GM23248 (cell line): ENCODE measurements at places on chromosomes 7 and 10. TPM values are rescaled to one million over a fixed set of nuclear protein-coding genes. Genes with fewer than 3 reads are reported as not detected.

Gene BLNK
- not detected in 2 replicates for polyA plus RNA-seq

Gene CCDC3
- polyA plus RNA-seq, result not detected in 2 replicates

DNA sequence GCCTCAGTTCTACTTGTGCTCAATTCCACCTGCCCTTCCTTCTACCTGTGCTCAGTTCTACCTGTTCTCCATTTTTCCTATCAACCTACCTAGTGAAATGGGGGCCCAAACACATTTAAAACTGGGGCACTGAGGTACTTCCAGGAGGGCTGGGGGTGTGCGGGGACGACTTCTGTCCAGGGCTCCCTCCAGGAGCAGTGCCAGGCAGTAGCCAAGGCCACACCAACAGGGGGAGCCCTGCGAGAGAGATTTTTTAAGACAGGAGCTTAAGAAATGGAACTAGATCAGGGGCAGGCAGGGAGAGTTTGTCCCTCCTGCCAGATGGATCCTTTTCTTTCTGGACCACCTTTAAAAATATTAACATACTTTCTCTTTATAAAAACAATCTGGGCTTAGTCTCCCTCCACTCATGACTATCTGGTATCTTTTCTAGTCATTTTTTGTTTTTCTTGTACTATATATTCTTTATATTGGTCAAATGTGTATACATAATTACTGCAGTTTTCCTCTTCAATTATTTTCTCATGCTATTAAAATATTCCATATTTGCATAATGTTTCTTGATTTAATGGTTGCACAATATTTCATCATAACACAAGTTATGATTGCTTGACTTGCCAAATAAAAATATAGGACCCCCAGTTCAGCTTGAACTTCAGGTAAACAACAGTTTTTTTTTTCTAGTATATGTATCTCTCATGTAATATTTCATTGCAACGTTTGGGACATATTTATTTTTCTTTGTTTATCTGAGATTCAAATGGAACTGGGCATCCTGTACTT lies 47.3 kb upstream of the INSYN2A start:
- no peak overlapping the region for H3K27ac ChIP-seq
- no peaks in the 10 kb centered on the region for H3K4me1 ChIP-seq
- H3K27me3 ChIP-seq, result no peaks in the 10 kb centered on the region

GRCh38 chr7:135905858-135906257 lies 71.3 kb downstream of the MTPN start:
- no peaks in the 10 kb centered on the region for H3K27me3 ChIP-seq
- no peak overlapping the region for H3K4me3 ChIP-seq
- H3K27ac ChIP-seq, result no peak overlapping the region
- DNase-seq, result no peak

Gene TLX1
- polyA plus RNA-seq, result not detected in 2 replicates

DNA sequence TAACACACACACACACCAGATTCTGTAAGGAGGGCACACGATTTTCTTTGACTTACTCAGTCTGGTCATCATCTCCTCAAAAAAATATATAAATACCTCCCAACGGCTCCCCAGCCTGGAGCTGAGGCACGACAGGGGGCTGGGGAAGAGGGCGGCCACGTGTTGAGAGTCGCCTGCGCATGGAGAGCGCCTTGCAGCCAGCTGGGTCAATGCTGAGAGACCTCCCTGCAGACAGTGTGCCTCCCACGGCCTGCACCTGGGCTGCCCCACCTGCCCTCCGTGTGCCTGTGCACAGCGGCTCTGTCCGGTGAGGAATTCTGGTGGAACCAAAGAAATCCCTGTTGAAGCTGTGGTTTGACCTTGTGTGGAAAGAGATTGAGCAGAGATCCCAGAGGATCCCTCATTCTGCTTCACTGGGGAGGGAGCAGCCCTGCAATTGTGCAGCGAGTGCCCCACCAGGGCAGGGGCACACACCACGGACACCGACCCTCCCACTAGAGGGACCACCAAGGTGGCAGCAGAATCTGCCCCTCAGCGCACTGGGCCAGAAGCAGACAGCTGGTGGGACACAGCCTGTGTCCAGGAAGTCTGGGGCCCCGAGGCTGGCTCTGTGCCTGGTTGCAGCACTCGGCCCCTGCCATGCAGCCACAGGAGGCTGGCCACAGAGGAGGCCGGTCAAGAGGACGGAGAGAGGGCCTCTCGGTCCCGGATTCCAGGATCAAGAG lies 150.5 kb upstream of the PPP2R2D start:
- H3K4me1 ChIP-seq, result no peaks in the 10 kb centered on the region
- H3K4me3 ChIP-seq, result no peak overlapping the region
- H3K36me3 ChIP-seq, result no peaks in the 10 kb centered on the region
- no peak overlapping the region for H3K27ac ChIP-seq
- no peak for DNase-seq
- H3K27me3 ChIP-seq, result no peaks in the 10 kb centered on the region

DNA sequence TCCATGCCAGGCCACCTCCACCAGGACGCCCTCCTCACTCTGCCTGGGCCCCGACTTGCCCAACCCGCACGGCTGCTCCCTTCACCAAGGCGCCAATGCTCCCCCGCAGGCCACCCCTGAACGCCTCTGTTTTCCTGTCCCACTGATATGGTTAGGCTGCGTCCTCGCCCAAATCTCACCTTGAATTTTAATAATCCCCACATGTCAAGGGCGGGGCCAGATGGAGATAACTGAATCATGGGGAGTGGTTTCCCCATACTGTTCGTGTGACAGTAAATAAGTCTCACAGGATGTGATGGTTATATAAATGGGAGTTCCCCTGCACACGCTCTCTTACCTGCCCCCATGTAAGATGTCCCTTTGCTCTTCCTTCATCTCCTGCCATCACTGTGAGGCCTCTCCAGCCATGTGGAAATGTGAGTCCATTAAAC lies 29.8 kb downstream of the RSU1 start:
- no peaks in the 10 kb centered on the region; the same call in 1 of the 2 replicates for H3K36me3 ChIP-seq
- no peaks in the 10 kb centered on the region for H3K27me3 ChIP-seq
- no peak overlapping the region for H3K27ac ChIP-seq
- H3K4me1 ChIP-seq, result no peaks in the 10 kb centered on the region
- no peak overlapping the region for H3K4me3 ChIP-seq

DNA sequence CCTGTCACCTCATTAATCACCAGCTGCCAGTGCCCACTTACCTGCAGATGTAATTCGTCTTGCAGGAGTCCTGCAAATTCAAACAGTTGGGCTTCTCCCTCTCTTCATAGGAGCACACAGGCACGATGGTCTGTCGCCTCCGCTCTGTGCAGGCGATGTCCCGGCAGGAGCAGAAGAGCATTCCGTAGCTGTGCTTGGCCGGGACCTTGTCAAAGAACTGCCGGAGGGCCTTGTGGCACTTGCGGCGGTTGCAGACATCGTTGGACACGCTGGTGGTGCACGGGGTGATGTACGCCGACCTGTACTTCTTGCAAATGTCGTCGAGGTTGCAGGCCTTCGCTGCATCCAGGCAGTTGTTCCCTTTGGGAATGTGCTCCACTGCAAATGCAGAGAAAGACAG lies 147.8 kb downstream of the GFRA1 start:
- no peaks in the 10 kb centered on the region for H3K27me3 ChIP-seq
- H3K4me3 ChIP-seq, result no peak overlapping the region
- H3K36me3 ChIP-seq, result no peaks in the 10 kb centered on the region
- H3K4me1 ChIP-seq, result no peaks in the 10 kb centered on the region
- H3K27ac ChIP-seq, result no peak overlapping the region
- DNase-seq, result no peak

Gene GPC2
- 0.16 TPM in 1 of 2 replicates, not detected in the other for polyA plus RNA-seq

Gene PDE6C
- polyA plus RNA-seq, result 0.08 TPM in 1 of 2 replicates, not detected in the other

Gene ZNRF2
- polyA plus RNA-seq, result 0.25 and 0.46 TPM in 2 replicates

DNA sequence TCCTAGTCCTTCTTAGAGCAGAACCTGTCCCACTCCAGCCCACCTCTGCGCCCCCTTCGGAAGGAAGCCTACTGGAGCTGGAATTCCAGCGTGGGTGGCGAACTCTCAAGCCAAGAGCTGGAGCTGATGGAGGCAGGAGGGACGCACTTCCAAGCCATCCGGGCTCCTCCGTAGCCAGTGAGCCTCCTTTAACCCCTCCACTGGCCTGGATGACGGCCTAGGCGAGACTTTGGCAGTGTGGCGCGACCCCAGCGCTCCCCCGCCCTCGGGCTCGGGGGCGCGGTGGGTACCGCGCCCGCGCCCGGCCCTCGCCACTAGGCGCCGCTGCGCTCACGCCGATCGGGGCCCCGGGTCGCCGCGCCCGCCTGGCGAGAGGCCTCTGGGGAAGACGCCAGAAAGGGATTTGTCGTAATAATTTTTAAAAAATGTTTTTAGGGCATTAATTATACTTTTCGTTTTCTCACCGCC lies 5.1 kb upstream of the EMX2 start:
- peaks cover 40% of the 10 kb centered on the region for H3K4me1 ChIP-seq
- no peaks in the 10 kb centered on the region for H3K27me3 ChIP-seq
- H3K27ac ChIP-seq, result peak overlapping the region; percentile 83
- DNase-seq, result peak; percentile 85
- no peaks in the 10 kb centered on the region for H3K36me3 ChIP-seq

GRCh38 chr10:73876971-73877370 lies 2.6 kb upstream of the CAMK2G start:
- no peak overlapping the region for H3K4me3 ChIP-seq
- no peak overlapping the region for H3K27ac ChIP-seq
- no peaks in the 10 kb centered on the region for H3K27me3 ChIP-seq
- H3K36me3 ChIP-seq, result no peaks in the 10 kb centered on the region
- H3K4me1 ChIP-seq, result peaks cover 14% of the 10 kb centered on the region

Gene DDC
- polyA plus RNA-seq, result not detected in 2 replicates

DNA sequence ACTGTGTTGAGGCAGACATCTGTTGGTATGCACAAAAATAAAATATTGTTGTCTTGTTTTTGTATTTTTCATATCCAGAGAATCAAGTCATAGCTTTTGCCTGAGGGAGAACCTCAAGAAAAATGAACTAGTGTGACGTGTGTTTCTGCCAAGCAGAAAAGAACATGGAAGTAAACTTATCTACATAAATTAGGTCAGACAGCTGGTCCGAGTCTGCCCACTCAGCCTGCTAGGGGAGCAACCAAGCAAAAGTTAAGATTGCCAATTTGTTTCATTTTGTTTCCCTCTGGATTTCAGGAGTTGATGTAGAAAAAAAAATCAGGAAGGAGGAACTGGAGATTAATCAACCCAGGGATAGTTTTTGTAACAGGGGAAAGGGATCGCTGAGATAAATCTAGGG lies 572.4 kb upstream of the LRRTM3 start:
- no peaks in the 10 kb centered on the region for H3K27me3 ChIP-seq
- no peaks in the 10 kb centered on the region for H3K36me3 ChIP-seq
- no peak overlapping the region for H3K4me3 ChIP-seq
- no peaks in the 10 kb centered on the region for H3K4me1 ChIP-seq
- DNase-seq, result no peak

DNA sequence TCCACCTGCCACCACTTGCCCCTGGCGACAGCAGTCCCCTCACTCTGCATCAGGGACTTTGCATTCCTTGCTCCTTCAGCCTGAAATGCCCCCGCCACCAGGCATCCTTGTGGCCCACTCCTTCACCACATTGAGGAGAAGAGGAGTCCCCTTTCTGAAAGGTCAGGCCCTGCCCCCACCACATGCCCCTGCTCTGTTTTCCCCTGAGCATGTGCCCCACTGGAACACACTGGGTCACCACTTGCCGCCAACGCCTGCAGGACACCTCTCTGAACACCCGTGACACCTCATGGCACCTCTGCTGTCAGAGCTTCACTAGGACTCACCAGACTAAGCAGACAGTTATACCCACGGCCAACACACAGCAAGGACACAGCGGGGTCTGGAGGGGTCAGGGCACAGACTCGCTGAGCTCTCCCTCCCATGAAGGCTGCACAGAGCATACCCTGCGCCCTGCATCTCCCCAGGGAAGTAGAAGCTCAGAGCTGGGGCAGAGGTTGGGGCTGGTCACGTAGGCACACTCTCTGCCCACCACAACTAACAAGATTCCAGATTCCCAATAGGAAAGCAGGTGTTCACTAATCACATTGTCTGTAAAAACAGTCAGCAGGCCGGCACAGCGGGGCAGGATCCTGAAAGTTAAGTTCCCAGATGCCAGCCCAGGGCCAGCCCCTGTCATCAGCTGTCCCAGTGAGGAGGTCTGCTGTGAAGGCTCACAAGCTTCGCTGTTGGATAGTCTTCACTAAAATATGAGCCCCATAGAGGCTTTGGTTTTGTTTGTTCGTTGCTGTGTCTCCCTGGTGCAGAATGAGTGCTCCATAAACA lies 5.8 kb upstream of the AOC1 start:
- peaks cover 8% of the 10 kb centered on the region; the same call in 1 of the 2 replicates for H3K27me3 ChIP-seq
- no peak overlapping the region for H3K4me3 ChIP-seq
- no peaks in the 10 kb centered on the region for H3K36me3 ChIP-seq

Gene NYAP1
- not detected in 2 replicates for polyA plus RNA-seq

DNA sequence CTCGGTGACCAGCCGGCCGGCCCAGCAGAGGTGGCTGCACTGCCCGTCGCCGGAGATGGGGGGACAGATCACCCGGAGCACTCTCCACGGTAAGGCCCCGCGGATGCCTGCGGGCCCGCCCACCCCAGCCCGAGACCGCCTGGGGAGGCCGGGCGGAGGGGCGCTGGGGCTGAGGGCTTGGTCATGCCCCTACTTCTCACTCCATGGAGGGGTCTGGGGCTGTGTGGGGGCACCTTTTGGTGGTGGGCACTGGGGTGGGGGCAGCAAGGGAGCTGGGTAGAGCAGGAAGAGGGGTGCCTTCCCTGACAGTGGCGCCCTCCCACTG lies 61.8 kb downstream of the NEURL1 start:
- H3K27ac ChIP-seq, result no peak overlapping the region
- H3K4me3 ChIP-seq, result peak overlapping the region; percentile 49
- no peaks in the 10 kb centered on the region for H3K4me1 ChIP-seq

DNA sequence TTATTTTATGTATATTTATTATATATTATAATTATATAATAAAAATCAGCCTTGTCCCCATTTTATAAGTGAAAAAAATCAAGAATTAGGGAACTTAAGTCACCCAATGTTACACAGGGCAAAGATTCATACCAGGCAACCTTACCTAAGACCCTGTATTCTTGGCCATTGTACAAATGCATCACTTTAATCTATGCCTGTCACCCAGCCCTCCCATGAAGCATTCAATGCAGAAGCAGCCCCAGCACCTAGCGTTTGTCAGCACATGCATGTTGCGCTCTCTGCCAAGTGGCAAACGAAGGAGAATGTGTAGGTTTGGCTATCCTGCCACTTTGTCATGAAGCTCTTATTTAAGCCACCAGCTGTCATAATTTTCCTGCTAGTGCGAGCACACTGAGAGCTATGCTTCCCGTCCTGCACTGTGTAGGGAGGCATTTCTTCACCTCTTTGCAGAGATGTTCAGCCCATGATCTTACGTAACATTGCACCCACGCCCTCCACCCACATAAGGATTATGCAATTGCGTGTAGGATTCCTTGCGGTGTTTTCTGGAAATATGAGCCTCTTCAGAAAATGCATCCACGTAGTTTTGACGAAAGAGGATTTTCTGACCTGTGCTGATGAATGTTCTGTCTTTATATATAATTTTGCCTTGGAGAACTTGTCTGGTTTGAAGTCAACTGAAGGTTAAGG lies 7.7 kb upstream of the COBL start:
- H3K27me3 ChIP-seq, result 0 out of 2 replicates have a peak, but pooled peaks cover 8% of the 10 kb centered on the region
- H3K27ac ChIP-seq, result no peak overlapping the region
- no peak overlapping the region for H3K4me3 ChIP-seq
- H3K4me1 ChIP-seq, result no peaks in the 10 kb centered on the region

- H3K36me3 ChIP-seq, result no peaks in the 10 kb centered on the region
- no peak overlapping the region for H3K27ac ChIP-seq
- H3K4me3 ChIP-seq, result no peak overlapping the region
- no peaks in the 10 kb centered on the region for H3K27me3 ChIP-seq
- no peak for DNase-seq
Observed at GRCh38 chr7:17030559-17030958, 148.8 kb upstream of the AGR3 start.

Gene CLEC5A
- polyA plus RNA-seq, result not detected in 2 replicates
